AG04449 (cell line): ENCODE measurements at places on chromosomes 11 and 22.
A peak's percentile ranks its signal among the peaks of the same experiment; 100 is the strongest.

GRCh38 chr22:27654546-27655445 is 146.8 kb downstream of the MN1 start:
- DNase-seq, result no peak

DNA sequence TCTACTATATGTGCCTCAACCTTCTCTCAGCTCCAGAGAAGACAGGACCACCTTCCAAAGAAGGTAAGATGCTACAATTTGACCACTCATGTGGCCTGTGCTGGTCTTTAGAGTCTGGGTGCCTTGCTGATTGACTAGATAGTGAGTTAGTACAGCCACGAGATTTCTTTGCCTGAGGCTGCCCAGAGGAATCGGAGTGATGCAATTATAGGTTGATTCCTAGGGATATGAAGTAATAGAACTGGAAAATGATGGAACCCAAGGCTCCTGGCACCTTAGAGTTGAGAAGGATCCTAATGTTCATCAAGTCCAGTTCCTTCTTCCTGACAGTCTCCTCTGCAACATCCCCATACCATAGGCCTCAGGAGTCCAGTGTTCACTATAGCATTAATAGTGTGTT is 46.5 kb upstream of the CCDC134 start:
- no peak for DNase-seq

GRCh38 chr22:36201630-36202319 is at the start of gene APOL4:
TSS of gene APOL4 (minus strand) at chr22:36201809. CDS start at chr22:36201734, 75 bp downstream.
- DNase-seq, result no peak

DNA sequence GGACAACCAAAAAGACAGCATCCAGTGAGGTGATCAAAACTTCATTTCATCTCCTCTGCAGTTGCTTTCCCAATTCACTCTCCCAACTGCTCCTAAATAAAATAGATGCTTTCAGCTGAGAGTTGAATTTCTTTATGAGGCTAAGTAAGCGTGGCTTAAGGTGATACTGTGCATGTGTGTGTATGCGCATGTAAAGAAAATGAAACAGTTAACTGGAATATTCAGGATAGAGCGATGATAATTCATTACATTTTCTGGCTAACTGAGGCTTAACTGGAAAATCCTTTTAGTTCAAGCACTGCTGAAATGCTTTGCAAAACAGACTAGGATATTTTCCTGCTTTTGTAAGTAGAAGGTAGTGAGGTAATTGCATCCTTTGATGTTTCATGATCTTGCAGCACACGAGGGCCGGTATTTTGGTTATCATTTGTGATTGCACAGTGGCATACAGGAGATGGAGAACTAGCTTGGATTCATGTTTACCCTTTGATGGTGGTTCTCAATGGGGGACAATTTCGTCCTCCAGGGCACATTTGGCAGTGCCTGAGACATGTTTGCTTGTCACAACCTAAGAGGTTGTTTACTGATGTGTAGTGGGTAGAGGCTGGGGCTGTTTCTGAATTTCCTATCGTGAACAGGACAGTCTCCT is 71.2 kb downstream of the ZBTB16 start:
- no peak for DNase-seq

GRCh38 chr11:94835594-94835927 is 67.4 kb downstream of the AMOTL1 start:
- DNase-seq, result no peak

DNA sequence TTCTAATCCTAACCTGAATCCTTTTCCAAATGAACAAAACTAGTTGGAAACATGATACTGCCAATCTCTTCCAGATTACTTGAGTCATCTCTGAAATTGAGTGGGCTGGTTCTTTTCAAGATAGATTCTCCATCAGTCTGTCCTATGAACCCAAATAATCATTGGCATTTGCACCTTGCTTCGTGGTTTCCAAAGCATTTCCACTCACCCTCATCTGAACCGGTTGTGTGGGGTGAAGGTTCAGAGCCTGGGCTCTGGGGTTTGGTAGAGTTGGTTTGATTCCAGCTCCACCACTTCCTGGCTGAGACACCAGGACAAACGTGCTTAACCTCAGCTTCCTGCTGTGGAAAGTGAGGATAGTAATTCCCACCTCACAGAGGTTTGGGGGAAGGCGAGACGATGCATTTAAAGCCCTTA is 206.4 kb upstream of the E2F8 start:
- DNase-seq, result no peak

GRCh38 chr22:46159777-46160176 is 9.5 kb downstream of the PPARA start:
- DNase-seq, result no peak

DNA sequence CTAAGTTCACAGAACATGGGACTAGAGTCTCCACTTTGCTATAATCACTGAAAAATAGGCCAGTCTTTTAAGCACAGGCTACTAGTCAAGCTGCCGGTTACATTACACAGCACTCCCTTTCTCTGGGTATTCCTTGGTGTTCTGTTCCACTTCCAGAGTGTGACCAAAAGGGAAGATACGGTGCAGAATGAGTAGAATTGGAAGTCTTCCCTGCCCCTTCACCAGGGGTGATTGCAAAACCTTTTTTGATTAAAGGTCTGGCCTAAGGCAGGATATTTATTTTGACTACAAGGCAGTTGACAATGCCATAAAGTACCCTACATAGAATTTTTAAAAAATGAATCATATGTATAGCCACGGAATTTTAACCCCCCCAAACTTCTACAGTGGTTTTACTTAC is 59.6 kb upstream of the ADORA2A start:
- DNase-seq, result no peak

GRCh38 chr22:38062791-38063190 is 5.6 kb downstream of the PICK1 start:
- DNase-seq, result no peak

- peak; percentile 29 for DNase-seq
Observed at GRCh38 chr11:132718711-132719671, 813.3 kb downstream of the OPCML start.

DNA sequence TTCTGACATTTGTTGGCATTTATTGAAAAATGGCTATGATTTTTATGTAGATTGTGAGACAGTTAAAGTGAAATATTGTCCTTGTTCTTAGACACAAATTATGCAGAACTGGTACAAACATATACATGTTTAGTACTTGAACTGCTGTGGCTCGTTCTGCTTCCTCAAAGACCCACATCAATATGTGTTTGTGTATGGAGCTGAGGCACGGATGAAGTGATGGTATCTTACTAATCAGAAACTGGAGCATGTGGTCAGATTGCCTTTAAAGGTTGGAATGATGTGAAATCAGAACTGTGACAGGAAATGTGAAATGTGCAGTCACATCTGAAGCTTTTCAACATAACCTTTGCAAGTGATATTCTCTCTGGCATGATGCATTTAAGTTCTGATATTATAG is 130.4 kb downstream of the NAV2 start:
- no peak for DNase-seq

DNA sequence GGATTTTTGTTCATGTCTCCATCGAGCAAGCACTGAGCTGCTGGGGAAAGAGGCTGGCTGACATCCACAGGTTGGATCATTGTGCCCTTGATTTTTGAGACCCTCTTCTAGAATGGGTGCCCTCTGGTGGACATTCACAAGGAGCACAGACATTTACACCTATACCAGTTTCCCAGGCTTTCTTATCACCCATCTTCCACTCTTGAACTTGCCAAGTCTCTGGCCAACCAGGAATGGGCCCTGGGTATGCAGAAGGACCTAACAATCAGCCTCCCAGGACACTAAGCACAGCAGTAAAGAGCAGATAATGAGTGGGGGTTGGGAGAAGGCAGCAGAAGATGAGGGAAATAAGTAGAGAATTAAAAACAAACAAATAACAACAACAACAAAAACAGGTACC is 5.7 kb upstream of the INTS4 start:
- peak; percentile 28 for DNase-seq

- DNase-seq, result no peak
Observed at GRCh38 chr11:35763301-35763700, 100.7 kb downstream of the TRIM44 start.

DNA sequence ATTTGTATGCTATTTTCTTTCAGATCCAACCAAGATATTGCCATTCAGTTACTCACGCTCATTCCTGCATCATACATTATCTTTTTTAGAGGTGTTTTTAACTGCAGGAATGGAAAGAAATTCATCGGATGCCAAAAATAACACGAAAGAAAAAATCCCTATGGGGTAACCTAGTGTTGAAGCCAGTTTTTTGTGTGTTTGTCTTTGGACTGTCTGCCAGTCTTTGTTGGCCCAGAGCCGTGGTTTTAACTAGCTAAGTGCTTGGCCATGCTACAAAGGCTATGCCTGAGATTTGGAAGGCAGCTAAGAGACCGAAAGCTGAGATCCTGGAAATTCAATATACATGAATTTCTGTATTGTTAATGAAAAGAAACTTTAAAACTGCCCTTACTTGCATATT is 309.8 kb upstream of the CNTN5 start:
- DNase-seq, result no peak

GRCh38 chr11:77086521-77087472 is 15.8 kb upstream of the OMP start:
- DNase-seq, result no peak

DNA sequence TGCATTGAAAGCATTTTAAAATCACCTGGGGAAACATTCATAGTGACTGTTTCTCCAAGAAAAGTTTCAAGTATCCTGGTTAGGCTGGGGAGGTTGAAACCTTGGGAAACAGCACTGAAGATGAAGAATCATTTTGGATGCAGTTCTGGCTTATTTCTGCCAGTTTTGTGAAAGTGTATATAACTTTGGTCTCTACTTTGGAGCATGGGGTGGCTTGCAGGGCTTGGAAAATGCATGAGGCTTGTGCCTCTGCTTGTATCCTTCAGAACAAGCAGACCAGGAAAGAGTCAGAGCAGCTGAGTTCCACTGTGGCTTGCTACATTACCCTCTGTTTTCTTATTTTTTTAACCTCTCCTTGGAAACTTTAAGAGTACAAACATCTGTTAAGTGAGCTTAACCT is 19.5 kb downstream of the SLC5A12 start:
- no peak for DNase-seq

DNA sequence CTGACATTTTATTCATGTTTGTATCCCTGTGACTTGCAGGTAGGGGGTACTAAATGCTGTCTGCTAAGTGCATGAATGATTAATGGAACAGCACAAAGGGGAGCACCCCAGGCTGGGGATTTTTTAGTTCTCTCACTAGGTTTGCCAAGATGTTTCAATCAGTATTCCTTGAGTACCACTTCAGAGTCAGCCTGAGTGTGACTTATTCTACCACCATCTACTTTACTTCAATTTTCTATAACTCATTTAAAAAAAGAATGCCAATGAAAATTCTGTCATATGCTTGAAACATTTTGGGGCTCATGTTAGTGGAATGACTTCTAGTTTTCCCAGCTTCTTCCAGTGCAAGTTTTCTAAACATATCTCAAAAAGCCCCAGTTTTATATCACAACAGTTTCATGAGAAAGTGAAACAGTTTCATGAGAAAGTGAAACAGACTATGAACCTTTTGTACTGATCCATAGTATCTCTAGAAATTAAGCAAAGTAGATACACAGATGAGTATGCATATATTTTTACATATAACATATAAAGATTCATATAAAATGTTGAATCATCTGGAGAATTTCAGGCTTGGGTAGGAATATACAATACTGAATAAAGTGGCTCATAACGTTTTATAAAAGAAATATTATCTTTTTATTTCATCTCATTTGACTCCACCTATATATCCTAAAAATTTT is 252.4 kb downstream of the GRM5 start:
- no peak for DNase-seq

- no peak for DNase-seq
Observed at GRCh38 chr11:110128161-110128560, 35.0 kb downstream of the ZC3H12C start.

DNA sequence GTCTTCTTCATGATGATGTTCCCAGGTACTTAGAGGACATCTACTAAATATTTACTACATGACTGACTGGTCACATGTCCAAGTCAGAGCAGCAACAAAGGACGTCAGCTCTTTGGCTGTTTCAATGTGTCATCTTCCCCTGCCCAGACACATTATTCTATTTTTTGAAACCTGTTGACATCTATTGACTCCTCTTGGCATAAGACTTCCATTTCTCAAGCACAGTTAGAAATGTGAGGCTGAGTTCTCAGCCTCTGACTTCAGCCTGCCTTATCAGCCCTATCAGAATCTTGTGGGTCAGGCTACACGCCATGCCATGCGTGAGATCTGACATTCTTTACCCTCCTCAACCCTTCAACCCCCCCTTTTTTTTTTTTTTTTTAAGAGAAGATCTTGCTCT is 63.8 kb downstream of the SC5D start:
- DNase-seq, result no peak

- DNase-seq, result no peak
Observed at GRCh38 chr11:122863704-122864326, 18.7 kb upstream of the JHY start.

DNA sequence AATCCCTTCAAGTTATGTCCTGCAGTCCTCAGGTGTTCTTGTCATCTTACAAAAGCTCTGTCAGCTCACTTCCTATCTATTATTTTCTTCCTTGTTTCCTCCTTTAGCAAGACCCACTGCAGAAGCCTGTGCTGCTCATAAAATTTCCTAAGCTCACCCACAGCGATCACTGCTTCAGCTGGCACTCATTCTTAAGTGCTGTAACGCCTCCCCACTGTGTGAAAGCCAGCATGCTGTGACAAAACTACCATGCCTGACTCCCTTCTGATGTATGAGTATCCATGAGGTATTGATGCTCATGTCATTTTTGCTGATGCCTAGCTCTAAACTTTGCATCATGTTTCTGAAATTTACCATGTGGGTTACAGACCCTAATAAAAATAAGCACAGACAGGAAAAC is 41.5 kb upstream of the CNTN5 start:
- no peak for DNase-seq

DNA sequence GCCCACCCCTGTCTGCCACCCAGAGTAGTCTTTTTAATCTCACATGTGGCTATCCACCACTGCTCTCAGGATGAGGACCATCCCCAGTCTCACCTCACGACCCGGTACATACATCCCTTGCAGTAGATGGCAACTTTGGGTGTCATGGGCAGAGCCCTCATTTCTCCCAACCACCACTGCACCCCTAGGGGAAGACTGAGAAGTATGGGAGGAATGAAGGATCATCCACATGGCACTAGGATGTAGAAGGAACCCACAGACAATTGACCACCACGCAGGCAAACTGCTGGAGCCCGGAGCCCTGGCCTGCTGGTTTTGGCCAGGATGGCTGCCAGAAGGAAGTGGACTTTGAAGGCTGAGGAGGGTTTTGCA is 1.9 kb upstream of the SCARF2 start:
- no peak for DNase-seq

GRCh38 chr11:20110908-20111669 is 49.2 kb downstream of the DBX1 start:
- DNase-seq, result peak; percentile 83

DNA sequence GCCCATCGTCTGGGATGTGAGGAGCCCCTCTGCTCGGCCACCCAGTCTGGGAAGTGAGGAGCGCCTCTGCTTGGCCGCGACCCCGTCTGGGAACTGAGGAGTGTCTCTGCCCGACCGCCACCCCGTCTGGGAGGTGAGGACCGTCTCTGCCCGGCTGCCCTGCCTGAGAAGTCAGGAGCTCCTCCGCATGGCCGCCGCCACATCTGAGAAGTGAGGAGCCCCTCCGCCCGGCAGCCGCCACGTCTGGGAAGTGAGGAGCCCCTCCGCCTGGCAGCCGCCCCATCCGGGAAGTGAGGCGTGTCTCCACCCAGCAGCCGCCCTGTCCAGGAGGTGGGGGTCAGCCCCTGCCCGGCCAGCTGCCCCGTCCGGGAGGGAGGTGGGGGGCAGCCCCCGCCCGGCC is 5.8 kb upstream of the OR5M8 start:
- DNase-seq, result no peak

- DNase-seq, result no peak
Observed at GRCh38 chr11:14133381-14133780, 170.9 kb downstream of the SPON1 start.
